CD8-positive, alpha-beta memory T cell (primary cell): ENCODE measurements at places on chromosomes 16 and 17. TPM values are rescaled to one million over a fixed set of nuclear protein-coding genes. Genes with fewer than 3 reads are reported as not detected.

The KCNG4 gene
- total RNA-seq, result not detected

- DNase-seq, result no peak
Measured at GRCh38 chr16:81514568-81515258, 70.1 kb downstream of the CMIP start.

The SSH2 gene
- total RNA-seq, result 28.1 TPM

GRCh38 chr16:31202414-31203375 is at the start of gene PYCARD:
Gene PYCARD, minus strand, starts transcription at chr16:31202760. Its CDS starts 70 bp downstream, at chr16:31202690.
- DNase-seq, result peak; percentile 53

DNA sequence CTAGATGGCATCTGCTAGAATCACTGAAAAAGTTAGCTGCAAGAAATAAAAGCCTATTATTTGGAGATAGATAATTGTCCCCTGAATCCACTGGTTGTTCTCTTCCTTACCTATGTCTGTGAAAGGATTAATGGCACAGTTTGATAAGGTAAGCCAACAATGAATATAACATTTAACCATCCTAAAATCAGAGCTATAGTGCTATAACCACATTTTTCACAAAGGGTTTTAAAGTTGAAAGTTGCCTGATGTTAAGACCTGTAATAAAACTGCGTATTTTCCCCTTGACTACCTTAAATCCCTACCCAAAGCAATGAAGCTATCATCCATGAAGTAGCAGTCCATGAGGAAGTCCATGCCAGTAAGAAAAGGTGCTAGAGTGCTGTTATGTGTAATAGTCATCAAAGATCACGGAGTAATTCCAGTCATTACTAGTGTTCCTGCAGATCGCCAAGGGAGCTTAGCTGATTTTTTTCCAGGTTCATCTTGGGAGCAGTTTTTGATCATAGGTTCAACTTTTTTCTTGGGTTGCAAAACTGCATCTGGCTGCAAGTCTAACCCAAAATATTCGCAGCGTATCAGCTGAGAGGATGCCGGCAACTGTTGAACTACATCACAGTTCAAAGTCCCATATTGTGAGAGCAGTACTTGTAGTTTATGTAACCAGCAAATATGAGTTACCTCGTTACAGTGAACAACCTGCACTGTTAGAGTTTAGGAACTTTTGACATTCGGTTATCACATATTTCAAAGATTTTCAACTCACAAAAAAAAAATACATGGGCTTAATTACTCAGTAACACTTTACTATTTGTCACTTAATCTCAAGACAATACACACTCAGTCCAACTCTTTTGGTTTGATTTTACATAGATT is 18.2 kb upstream of the RSL1D1 start:
- DNase-seq, result no peak

The SLC13A2 gene
- not detected for total RNA-seq

GRCh38 chr16:84583995-84584394 is 33.9 kb downstream of the COTL1 start:
- DNase-seq, result no peak

The CARD14 gene
- total RNA-seq, result not detected

DNA sequence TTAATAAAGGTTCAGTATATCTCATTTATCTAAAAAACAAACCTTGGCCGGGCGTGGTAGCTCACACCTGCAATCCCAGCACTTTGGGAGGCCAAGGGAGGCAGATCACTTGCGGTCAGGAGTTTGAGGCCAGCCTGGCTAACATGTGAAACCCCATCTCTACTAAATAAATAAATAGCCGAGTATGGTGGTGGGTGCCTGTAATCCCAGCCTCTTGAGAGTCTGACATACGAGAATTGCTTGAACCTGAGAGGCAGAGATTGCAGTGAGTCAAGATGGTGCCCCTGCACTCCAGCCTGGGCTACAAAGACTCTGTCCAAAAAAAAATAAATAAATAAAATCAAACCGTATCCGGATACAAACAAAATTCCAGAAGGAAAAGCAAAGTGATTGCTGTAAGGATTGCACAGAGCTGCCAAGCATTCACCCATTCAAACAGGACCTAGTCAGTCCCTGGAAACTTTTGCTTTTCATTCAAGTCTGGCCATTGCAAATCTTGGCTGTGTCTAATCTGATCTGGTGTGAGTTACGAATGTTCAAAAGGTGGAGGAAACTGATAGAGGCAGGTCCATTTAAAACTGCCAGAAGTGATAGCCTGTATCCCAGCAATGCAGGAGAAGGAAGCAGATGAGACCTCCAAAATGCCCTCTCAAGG is 102.5 kb upstream of the CLEC3A start:
- DNase-seq, result no peak

DNA sequence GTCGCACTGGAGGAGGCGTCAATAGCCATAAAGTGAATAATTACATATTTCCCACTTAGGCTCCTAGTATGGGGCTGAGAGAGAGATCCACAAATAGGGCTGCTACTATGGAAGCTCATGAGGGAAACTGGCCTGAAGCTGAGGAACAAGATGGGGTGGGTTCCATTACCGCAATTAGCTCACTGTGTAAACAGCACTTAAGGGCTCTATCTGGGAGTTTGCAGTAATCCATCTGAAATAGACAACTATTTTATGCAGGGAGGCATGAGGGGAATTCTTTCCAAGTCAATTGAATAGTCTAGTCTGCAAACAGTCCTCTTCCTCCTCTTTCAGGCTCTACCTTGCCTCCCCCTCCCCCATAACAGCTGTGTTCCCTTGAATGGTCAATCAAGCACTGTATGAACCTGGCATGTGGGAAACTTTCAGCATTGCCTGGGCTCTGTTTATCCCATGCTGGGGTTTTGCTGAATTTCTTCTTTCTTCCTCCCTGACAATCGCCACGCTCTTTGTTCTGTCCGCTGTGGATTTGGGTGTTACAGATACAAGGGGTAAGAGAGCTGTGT is 56.1 kb upstream of the MAF start:
- no peak for DNase-seq

DNA sequence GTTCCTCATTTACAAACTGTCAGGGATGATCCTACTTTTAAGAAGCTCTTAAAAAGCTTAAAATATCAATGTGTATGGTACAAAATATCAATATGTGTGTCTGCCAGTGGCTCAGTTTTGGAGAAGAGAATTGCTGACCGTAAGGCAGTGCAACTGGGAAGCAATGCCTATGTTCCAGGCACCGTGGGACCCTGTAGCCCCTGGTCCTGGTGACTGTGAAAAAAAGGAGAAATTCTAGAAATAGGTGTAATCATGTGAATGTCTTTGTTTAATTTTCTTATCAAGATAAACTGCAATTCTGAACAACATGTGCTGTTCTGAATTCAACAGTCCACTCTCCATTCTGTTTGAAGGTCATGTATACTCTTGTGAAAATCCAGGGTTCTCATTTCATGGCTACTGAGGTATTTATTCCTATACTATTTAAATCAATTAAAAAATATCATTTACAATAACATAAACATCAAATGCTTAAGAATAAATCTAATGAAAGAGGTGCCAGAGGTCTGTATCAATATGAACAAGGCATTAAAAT is 9.4 kb upstream of the HP start:
- no peak for DNase-seq

- DNase-seq, result no peak
Measured at GRCh38 chr17:41869426-41869825, 4.2 kb upstream of the KLHL11 start.

The KCNH6 gene
- total RNA-seq, result not detected

GRCh38 chr16:30142672-30143346 is 19.8 kb upstream of the MAPK3 start:
- DNase-seq, result peak; percentile 45

The KRTAP4-5 gene
- total RNA-seq, result not detected

DNA sequence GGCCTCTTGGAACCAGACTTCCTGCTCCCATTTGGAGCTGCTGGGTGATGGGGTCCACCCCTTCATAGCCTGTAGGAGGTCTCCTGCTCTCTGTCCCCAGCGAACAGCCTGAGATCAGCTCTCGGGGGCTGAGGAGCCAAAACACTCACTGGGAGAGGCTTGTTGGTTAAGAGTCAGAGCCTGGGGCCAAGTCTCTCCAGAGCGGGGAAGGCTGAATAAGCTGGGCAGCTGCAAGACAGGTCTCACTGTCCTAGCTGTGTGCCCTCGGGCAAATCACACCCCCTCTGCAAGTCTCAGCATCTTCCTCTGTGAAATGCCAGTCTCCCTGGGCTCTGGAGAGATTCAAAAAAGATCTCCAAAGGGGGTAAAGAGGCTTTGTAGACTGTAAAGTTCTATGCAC is 174.6 kb downstream of the WSCD1 start:
- DNase-seq, result no peak

- DNase-seq, result peak; percentile 79
Measured at GRCh38 chr17:7014995-7015958, 2.9 kb downstream of the RNASEK start.

The MYH11 gene
- not detected for total RNA-seq

The FAM20A gene
- total RNA-seq, result not detected

DNA sequence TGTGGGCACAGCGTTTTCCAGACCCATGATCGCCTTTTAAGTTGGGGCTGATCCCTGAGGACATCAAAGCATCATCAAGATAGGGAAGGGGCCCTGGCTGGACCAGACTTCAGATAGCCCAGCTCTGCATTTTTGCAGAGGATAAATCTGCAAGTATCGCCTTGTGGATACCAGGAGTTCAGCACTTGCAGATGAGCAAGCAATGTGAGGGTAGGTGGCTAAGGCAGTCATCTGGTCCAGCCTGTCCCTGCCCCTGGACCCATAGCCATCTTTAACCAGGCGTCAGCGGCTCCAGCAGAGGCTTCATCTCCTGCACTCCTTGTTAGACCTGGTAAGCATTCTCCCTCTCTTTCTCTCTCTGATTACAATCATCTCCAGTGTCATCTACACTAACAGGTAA is 9.0 kb upstream of the MRPS23 start:
- no peak for DNase-seq

The CCDC78 gene
- 9.8 TPM for total RNA-seq

The KRTAP17-1 gene
- not detected for total RNA-seq

- DNase-seq, result no peak
Measured at GRCh38 chr16:4390266-4391260, 18.9 kb downstream of the VASN start.

DNA sequence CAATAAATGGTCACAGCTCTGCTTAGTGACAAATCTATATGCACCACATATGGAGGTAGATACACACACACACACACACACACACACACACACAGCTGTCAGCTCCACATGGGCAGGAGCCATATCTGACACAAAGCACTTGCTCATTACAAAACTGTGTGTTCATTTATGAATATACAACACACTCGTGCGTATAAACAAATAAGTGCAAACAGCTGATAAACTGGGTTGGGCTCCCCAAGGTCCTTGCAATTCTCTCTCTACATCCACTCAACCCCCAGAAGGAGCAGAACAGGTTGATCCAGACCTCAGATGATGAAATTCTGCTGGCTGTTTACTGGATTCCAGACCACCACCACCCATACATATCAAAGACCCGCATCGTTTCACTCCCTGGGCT is 140.7 kb downstream of the XYLT1 start:
- DNase-seq, result no peak

GRCh38 chr17:41499714-41500113 is 5.7 kb downstream of the KRT13 start:
- no peak for DNase-seq

- DNase-seq, result no peak
Measured at GRCh38 chr16:88610080-88610479, 28.3 kb upstream of the IL17C start.

The PPY gene
- total RNA-seq, result not detected

The EMP2 gene
- total RNA-seq, result not detected

The CD300E gene
- total RNA-seq, result not detected

GRCh38 chr17:77833769-77834168 is 124.7 kb upstream of the TNRC6C start:
- no peak for DNase-seq

The CRHR1 gene
- total RNA-seq, result not detected

The SPN gene
- total RNA-seq, result 144 TPM

- DNase-seq, result no peak
Measured at GRCh38 chr16:26195225-26195624, 503.5 kb downstream of the HS3ST4 start.

DNA sequence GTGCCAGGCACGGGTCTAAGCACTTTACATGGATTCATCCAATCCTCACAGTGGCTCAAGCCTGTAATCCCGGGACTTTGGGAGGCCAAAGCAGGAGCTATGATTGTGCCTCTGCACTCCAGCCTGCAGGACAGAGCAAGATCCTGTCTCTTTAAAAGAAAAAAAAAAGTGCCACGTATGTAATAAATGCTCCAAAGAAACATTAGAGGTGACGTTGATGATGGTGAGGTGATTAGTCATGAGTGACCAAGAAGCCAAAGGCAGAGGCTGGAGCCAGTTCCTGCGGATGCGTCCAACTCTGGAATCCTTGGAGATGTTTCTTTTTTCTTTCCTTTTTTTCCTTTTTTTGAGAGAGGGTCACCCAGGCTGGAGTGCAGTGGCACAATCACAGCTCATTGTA is 59.4 kb upstream of the SIAH1 start:
- DNase-seq, result no peak

GRCh38 chr16:19274165-19274797 is 11.2 kb upstream of the CLEC19A start:
- no peak for DNase-seq

DNA sequence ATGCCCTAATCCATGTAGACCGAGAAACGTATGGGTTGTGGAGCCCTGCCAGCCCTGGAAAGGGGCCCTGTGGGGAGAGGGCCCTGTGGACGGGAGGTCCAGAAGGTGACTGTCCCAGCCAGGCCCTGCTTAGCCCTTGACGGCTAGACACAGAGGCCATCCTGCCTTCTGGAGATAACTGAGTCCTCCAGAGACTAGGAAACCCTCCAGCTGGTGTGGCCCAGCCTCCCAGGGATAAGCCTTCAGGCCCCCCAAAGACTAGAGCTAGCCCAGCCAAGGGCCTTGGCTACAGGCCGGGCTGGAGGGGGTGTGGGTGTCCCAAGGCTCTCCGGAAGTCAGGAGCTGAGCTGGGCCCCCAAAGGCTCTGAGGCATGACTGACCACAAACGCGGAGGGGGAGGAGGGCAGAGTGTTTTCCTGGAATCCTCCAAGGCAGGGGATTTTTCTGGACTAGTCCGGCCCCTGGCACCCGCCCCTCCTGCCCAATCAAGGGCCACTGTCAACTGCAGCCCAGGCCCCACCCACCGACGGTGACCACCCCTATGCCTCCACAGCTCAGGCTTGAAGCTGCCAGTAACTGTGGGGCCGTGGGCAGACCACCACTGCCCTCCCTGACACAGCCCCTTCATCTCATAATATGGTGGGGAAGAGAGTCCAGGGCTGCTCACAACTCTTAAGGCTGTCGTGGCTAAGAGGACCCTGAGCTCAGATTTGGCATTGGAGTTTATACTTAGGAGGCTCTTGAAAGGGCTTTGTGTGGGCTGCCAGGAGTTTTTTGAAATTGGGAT is 885 bp upstream of the VASN start:
- DNase-seq, result no peak
